ENCODE measurements at places on chromosomes 5 and 9.

GRCh38 chr9:79403495-79403894 is 168.3 kb upstream of the TLE4 start:
- DNase-seq = no peak

DNA sequence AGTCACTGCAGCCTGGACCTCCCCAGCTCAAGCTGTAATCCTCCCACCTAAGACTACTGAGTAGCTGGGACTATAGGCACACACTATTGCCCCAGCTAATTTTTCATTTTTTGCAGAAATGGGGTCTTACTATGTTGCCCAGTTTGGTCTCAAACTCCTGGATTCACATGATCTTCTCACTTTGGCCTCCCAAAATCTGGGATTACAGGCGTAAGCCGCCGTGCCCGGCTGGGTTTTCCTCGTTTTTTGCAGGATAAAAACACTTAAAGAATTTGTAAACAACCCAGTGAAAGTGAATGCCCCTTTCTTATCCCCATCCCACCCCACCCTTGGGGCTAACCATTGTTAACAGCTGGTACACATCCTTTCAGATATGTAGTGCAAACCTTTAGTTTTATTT is 7.7 kb downstream of the CLTB start:
- no peak for DNase-seq

DNA sequence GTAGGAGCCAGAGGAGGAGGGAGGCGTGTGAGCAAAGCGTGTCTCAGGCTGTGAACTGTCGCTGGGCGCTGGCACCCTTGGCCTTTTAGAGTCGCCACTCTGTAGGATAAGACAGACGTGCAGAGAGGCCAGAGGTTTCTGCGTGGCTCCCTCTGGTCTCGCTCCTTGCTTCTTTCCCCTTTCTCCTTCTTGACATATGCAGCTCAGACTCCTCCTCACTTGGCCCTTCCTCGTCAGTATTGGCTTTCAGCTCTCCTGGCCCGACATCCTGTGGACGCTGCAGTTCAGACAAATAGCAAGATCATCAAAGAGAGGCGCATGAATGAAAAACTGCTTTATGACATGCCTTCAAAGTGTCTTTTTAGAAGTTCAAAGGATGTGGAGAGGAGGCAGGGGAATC is 116.8 kb upstream of the SPRY4 start:
- no peak for DNase-seq

- DNase-seq = no peak
Measured at GRCh38 chr5:177600508-177601018, 631 bp downstream of the B4GALT7 start.

GRCh38 chr9:101354765-101355708 is 29.8 kb downstream of the BAAT start:
- DNase-seq = no peak

All from germinal center (tissue), 1 donor.